ENCODE measurements at places on chromosomes 13 and 19.

- peak; percentile 47 for DNase-seq
Observed at GRCh38 chr19:46753420-46754155, 7.3 kb upstream of the STRN4 start.

- no peak for DNase-seq
Observed at GRCh38 chr13:45434556-45435371, 16.6 kb upstream of the SLC25A30 start.

DNA sequence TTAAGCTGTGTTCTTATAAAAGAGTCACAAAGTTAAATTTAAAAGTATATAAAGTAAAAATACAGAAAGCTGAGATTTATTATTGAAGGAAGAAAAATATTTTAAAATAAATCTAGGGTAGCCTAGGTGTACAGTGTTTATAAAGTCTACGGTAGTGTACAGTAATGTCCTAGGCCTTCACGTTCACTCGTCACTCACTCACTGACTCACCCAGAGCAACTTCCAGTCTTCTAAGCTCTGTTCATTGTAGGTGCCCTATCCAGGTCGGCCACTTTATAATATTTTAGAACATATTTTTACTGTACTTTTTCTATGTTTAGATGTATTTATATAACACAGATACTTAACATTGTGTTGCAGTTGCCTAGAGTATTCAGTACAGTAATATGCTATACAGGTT, 47.4 kb downstream of the NDFIP2 start:
- DNase-seq: no peak

GRCh38 chr13:42607546-42607945, 33.6 kb downstream of the TNFSF11 start:
- DNase-seq: no peak

- DNase-seq: no peak
Observed at GRCh38 chr13:103815619-103816018, 749.4 kb upstream of the SLC10A2 start.

- DNase-seq: no peak
Observed at GRCh38 chr19:6127716-6128335, 7.6 kb upstream of the ACSBG2 start.

- DNase-seq: peak; percentile 10
Observed at GRCh38 chr19:31054430-31054829, 294.8 kb downstream of the TSHZ3 start.

DNA sequence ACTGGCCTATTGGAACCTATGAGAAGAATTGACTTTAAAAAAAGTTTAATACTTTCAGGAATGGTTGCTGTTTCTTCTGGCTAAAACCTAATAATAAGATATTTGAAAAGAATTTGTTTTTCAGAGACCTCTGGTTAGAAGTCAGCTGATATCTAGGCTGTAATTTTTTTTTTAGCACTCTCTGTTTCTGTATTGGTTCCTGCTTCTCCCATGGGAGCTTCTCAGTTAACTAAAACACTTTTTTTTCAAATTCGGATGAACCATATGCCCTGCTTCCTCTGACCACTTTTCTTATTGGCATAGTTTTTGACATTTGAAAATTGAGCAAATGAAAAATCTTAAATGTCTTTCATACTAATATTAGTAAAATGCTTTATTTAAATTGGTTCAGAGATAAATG, 163.5 kb upstream of the SLC10A2 start:
- no peak for DNase-seq

- DNase-seq: no peak
Observed at GRCh38 chr13:71320452-71320851, 546.6 kb downstream of the DACH1 start.

DNA sequence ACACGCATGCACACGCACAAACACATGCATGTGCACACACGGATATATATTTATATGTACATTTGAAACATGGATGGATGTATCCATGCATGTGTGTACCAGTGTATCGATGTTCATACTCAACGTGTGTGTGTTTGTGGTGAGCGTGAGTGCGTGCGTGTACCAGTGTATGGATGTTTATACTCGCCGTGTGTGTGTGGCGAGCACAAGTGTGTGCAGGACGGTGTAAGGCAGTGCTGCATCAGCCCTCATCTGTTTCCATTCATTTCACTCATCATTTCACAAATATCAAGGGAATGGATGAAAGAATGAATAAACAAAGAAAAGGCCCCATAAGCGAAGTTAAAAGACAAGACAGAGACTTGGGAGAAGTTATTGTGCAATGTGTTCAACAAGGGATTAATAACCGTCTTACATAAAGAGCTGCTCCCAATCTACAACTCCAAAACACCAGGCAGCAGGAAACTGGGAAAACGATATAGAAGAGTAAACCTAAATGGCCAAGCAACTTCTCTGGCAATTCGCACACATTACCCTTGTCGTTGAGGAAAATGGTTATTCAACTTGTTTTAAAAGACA, 21.7 kb upstream of the MIER2 start:
- DNase-seq: no peak

DNA sequence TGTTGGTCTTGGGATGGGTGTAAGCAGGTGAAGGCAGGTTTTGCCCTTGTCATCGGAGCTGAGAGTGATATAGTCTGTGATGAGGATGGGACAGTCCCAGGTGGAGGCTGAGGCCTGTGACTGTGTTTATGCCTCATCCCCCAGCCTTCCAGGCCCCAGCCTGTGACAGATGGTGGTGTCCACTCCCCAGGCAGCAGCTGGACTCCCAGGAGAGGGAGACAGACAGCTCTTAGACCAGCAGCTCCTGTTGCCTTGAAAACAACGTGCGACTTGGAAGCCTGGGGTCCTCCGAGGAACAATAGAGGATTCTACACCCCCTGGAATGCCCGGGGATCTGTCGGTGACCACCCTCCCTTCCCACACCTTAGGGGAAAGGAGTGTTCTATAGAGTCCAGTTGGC, 63.8 kb downstream of the CHST8 start:
- no peak for DNase-seq

GRCh38 chr19:15412832-15413231, 6.0 kb downstream of the AKAP8L start:
- DNase-seq: no peak

DNA sequence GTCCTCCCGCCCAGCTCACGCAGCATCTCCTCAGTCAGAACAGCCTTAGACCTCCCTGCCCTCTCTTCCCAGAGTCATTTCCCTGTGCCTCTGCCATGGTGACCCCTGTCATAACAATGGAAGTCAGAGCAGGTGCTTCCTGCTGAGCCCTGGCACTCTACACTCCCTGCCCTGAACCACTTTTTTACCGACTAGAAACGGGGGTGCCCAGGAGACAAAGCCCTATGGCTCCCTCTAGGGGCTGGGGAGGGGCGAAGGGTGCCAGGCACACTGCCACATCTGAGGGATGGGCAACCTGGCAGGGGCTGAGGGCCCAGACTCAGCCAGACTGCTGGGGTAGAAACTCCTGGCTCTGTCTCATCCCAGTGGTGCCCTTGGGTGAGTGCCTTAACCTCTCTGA, 16.4 kb downstream of the ZNF574 start:
- DNase-seq: no peak

GRCh38 chr13:26590951-26591350, 33.5 kb downstream of the WASF3 start:
- no peak for DNase-seq

- DNase-seq: peak; percentile 69
Observed at GRCh38 chr13:30307194-30307970, at the start of gene KATNAL1. KATNAL1 (minus strand) TSS chr13:30307551; CDS start chr13:30283777, 23,774 bp downstream.

GRCh38 chr19:35249848-35250711, 1.3 kb downstream of the LSR start:
- no peak for DNase-seq

GRCh38 chr13:111158136-111158805, 43.2 kb downstream of the ARHGEF7 start:
- DNase-seq: no peak

DNA sequence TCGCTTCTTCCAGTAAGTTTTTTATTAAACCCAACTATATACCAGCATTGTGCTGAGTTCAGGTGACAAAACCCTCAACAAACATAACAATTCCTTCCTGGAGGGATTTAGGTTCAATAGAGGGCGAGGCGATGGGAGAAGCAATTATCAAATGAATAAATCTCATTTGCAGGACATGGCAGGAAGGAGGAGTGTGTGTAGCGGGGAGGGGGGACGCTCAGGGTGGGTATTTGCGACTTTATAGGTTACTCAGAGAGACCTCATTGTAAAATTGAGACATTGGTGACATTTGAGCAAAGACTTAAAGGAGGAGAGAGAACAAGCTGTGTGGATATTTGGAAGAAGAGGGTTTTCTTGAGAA, 3.9 kb downstream of the C3 start:
- no peak for DNase-seq

GRCh38 chr13:100790405-100790804, 115.8 kb upstream of the TMTC4 start:
- DNase-seq: no peak

GRCh38 chr13:98350746-98351330, 173.8 kb upstream of the RNF113B start:
- DNase-seq: no peak

- no peak for DNase-seq
Observed at GRCh38 chr19:30001301-30001700, 59.3 kb downstream of the URI1 start.

DNA sequence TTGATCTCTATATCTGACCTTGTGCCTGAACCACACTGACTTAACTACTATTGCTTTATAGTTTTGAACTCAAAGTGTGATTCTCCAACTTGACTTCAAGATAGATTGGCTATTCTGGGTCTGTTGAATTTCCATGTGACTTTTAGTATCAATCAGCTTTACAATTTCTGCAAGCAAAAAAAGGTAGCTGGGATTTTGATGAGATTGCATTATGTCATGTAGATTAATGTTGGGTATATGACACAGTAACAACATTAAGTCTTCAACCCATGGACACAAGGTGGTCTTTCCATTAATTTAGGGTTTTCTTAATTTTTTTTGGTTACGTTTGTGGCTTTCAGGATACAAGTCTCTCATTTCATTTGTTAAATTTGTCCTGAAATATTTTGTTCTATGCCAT, 28.2 kb downstream of the NLRP5 start:
- DNase-seq: no peak

DNA sequence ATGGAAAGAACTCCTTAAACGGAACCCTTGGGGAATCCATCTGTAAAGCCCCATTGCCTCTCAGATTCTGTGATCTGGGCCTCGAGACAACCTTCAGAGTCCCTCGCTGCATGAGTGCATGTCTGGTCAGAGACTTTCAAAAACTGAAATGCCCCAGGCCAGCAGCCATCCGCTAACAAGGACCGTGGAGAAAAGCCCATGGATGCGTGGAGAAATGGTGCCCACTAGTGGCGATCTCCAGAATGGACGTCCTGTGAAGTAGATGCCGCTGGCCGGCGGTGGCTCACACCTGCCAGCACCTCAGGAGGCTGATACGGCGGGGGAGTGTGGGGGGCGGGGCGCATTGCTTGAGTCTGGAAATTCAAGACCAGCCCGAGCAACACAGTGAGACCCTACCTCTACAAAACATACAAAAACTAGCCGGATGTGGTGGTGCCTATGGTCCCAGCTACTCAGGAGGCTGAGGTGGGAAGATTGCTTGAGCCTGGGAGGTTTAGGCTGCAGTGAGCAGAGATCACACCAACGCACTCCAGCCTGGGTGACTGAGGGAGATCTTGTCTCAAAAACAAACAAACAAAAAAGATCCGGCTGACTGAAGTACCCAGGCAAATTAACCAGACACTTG, 7.9 kb upstream of the CDC16 start:
- DNase-seq: peak; percentile 79

DNA sequence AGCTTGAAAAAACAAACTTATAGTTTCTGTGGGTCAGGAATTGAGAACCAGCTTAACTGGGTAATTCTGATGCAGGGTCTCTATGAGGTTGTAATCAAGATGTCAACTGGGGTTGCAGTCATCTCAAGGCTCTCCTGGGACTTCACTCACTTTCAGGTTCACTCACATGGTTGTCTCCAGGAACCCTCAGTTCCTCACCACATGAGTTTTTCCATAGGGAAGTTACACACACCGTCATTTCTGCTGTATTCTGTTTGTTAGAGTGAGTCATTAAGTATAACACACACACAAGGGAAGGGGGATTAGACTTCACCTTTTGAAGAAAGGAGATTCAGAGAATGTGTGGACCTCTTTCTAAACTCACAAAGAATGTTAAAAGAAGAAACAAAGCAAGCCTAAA, 34.9 kb upstream of the MLNR start:
- DNase-seq: no peak
